ENCODE measurements at places on chromosomes 4 and X. TPM values are rescaled to one million over a fixed set of nuclear protein-coding genes. Genes with fewer than 3 reads are reported as not detected.

RPL9 gene
- total RNA-seq, result 5,741 TPM

DNAAF6 gene
- total RNA-seq, result not detected

DGKK gene
- not detected for total RNA-seq

SMIM31 gene
- total RNA-seq, result not detected

TCEAL5 gene
- 0.52 TPM for total RNA-seq

GPR143 gene
- 0.52 TPM for total RNA-seq

FNIP2 gene
- total RNA-seq, result 21.4 TPM

Measured in skeletal muscle tissue (tissue), 5 donors.